ENCODE measurements at places on chromosomes 2 and 18.

- DNase-seq, result no peak
Measured at GRCh38 chr18:11148680-11149440, 509 bp downstream of the PIEZO2 start.

DNA sequence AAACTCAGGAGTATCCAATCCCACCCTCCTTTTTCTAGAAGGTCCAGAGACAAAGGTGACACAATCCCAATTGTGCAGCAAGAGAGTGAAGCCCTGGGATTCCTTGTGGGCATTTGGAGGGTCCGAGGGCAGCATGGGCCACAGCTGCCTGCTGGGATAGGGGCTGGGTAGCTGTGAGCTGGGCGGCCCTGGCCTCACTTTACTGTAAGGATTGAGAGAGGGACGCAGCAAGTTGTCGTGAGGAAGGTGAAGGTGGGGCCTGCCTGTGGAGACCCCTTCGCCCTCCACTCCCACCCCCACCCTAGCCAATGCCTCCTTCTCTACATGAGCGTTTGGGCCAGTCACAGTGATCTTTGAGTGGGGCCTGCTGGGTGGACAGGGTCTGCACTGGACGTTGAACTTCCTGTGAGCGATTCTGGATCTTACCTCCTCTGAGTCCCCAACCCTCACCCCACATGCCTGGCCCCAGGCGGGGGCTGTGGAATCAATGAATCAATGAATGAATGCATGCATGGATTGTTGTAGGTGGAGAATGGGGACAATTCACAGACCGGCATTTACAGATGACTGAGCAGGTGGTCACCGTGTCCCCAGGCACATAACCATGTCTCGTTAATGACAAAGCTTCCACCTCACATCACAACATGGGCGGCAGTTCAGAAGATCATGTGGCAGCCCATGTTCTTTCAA, 107.2 kb downstream of the INHBB start:
- DNase-seq, result no peak

DNA sequence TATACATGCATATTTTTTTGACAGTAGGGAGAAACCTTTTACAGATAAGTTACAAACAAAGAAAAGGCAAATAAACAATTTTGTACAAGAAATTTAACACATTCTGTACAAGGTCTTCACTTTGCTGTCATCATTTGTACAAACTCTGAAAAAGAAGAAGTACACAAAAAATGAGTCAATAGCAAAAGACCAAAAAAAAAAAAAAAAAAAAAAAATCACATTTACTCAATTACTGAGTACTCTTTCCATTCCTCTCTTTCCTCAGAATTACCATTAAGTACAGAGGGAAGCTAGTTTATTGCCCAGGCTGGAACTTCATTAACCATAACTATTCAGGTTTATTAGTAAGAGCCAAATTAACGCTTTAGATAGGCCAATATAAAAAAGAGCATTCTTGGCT, 5.6 kb upstream of the STPG4 start:
- DNase-seq, result no peak

GRCh38 chr2:127485051-127485693, 41.1 kb downstream of the IWS1 start:
- DNase-seq, result no peak

DNA sequence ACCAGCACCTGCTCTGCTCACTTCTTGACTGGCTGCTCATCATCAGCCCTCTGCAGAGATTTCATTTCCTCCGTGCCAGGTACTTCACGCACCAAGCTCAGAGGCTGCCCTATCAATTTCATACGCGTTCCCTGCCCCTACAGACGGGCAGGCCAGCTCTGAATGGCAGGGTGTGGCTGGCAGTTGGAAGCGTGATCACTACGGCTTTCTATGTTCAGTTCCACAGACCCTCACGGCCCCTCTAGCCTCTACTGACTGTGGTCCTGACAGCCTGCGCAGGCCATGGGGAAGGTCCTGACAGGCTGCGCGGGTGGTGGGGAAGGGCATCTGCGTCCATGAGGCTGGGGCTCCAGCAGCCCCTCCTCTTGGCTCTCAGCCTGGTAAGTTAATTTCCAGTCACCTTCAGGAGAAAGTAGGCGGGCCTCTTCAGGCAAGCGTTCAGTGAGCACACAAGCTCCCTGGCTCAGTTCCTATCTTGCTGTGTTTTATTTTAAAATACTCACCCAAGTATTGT, 154.8 kb downstream of the ZNF236 start:
- peak; percentile 58 for DNase-seq

DNA sequence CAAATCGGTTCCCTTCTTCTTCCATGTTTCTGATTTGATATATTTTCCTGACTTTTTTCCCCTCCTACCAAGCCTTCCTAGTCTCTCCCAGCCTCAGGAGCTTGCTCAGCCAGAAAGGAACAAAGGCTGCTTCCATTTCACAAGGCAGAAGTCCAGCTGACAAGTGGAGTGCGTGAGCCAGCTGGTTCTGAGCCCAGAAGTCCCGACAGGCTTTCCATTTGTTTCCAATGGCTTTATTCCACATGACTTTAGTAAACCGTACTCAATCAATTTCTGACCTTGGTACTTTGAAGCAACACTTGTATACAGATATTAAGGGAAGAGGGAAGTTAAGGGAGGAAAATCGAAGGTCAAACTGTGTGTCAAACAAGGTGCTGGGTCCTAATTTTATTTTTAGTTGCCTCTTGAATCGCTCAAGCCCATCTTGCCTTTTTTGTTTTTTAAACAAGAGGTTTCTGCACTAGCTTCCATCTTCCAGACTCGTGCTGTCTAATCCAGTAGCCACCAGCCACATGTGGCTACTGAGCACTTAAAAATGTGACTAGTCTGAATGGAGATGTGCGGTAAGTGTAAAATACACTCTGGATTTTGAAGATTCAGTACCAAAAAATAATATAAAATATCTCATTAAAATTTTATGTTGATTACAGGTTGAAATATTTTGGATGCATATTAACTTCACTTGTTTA, 36.2 kb downstream of the WIPF1 start:
- no peak for DNase-seq

- no peak for DNase-seq
Measured at GRCh38 chr18:59279193-59279592, 5.9 kb upstream of the RAX start.

DNA sequence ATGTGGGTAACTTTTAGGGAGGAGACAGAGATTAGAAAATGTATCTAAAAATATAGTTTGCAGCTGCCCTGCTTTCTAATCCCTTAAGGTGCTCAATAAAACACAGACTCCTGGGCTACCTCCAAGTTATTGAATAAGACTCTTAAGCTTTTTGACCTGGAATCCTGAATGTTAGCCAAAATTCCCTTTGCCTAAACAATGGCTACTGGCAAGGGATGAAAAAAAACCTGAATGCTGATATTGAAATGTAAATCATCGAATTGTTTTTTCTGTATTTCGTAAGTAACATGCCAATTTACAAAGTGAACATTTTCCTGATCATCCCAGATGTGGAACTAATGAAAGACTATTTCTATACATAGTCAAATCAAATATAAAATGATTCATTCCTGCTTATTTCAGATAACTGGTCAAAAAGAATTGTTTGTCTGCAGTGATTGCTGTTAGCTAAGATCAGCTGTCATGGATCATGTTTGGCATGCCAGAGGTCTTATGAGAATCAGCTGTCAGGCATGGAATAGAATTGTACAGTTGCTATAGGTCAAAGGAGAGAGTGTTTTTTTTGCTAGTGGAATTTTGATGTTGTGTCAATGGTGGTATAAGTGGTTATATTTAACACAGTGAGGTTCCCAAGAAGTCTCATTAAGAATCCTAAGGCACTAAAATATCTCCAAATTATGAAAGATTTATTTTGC, 363.6 kb upstream of the CWC22 start:
- no peak for DNase-seq

DNA sequence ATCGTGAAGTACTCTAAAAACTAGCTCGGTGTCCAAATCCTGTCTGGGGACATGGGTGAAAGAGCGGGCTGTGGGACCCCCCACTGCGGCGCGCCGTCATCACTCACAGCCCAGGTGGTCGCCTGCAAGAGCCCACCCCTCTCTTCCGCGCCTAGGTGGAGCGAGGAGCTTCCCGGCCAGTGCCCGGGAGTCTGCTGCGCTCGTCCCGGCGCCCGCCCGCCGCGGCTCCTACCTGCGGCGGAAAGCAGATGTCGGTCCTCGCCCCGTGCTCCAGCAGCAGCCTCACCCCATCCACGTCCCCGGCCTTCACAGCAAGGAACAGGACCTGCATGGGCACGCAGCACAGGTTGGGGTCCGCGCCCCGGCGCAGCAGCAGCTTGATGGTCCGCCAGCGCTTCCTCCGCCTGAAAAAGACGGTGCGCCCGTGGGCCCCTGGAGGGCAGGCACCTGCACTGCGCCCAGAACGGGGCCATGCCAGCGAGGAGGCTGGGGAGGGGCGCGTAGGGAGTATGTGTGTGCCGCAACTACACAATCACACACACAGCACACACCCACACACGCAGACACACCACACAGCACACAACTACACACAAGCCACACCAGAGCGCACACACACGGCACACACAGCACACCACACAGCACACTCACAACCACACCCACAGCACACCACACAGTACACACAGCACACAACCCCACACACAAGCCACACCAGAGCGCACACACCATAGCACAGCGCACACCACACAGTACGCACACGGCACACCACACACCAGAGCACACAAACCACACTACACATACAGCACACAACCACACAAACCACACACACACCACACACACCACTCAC, 37.4 kb downstream of the ANKMY1 start:
- DNase-seq, result no peak

GRCh38 chr18:78670778-78671391, 308.7 kb upstream of the SALL3 start:
- no peak for DNase-seq

DNA sequence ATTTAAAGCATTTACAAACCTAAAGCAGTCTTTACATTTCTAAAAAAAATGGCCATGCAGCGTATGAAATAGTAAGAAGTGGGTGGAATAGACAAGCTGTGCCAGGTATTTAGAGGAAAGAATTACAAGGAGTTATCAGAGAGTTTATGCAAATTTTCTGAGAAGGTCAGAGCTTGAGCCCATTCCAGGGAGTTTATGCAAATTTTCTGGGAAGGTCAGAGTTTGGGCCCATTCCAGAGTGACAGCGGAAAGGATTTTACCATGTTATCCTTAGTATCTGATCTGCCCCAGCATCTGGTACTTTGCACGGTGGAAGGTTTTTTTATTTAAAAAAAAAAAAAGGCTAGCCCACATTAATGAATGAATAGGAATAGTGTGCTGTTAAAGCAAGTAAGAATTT, 1.4 kb upstream of the DOK6 start:
- DNase-seq, result no peak

- DNase-seq, result no peak
Measured at GRCh38 chr2:16700551-16701259, 35.1 kb upstream of the CYRIA start.

GRCh38 chr2:240840435-240841060, 20.5 kb upstream of the KIF1A start:
- no peak for DNase-seq

DNA sequence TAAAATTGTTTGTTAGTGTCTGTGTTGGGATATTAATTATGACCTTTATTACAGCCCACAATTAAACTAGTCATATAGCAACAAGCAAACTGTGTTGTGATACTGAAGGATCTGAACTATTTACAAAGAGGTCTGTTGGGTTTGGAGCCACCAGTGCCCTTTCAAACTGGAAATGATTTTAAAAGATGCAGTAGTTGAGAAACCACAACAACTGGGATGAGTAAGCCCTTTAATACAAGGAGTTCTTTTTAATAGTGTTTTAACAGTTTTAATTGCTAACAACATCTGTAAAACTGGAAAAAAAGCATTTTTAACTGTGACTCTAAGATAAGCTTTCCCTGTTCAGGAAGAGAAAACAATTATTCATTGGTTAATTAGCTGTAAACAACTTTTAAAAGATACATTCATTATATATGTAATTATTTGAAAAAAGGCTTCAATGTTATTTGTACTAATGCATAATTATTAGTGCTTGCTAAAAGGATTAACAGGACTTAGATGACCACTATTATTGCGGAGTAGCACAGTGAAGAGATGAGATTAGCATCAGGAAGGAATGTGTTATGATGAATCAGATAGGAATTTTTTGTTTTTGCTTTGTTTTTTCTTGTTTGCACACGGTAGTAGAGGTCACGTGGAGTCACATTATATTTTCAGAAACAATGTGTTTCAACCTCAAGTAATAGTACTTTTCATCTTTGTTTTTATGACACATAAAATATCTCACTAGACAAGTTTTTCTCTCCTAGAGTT, 392.7 kb upstream of the FANCL start:
- DNase-seq, result no peak

- DNase-seq, result no peak
Measured at GRCh38 chr2:73851274-73851673, 22.5 kb downstream of the STAMBP start.

- DNase-seq, result no peak
Measured at GRCh38 chr18:9782073-9782857, 74.2 kb downstream of the RAB31 start.

DNA sequence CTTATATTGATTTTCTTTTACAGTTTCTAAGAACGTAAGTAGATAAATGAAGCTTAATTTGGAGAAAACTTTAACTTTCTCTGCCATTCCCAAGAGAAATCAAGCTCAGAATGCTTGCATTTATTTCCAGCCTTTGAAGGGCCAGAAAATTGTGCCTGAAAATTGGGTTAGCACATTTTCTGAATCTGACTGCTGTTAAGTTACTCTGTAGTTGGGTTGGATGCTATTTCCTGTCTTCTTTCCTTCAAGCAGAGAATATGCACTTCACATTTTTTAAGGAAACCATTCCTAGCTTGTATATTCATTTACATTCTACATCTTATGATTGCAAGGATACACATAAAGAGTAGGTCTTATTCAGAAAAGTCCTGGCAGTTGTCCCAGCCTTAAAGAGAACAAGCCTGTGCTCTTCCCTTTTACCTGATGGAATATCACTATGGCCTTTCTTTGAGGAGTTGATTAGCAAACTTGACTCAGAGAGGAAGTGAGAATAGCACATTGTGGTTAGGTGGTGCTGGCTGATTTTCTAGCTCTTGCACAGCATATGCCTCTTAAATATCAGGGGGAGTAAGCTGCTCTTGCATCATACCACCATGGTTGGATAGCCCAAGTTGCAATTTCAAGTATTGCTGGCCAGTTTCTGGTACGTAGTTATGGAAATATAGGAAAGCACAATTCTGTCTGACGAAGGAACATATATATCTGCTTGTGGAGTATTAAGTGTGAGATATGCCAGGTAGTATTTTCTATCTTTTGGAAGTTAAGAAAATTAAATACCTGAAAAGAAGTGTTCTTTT, 133.7 kb downstream of the COMMD1 start:
- DNase-seq, result no peak

DNA sequence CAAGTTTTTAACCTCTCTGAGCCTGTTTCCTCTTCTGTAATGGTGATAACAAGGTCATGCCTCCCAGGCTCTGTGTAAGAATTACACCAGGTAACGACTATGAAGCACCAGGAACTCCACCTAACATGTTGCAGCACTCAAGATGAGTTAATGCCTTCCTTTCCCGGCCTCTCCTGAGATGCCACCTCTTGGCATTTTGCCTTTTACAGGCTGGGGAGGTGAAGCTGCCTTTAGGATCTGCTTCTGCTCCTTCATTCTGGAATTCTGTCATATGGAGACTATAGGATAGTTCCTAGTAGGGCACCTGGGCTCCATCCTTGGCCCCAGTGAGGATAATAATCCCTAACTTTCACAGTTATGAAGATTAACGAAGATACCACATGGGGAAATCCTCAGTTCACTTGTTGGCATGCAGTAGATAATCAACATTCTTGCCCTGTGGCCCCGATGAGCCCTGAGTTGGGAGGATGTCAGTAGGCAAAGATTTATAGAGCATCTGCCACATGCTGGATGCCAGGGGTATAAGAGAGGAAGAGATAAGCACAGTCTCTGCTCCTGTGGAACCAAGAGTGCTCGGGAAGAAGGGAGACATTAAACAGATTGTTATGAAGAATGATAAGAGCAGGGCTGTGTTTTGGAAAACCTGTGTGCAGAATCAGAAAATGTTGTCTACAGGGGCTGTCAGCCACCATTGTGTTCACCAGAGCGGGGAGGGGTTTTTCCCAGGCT, 43.9 kb upstream of the KCNF1 start:
- no peak for DNase-seq

All from NCI-H187 treated with DMSO at 0.1 percent for 48 hours (cell line).